ENCODE measurements at places on chromosomes 6 and 20. TPM values are rescaled to one million over a fixed set of nuclear protein-coding genes. Genes with fewer than 3 reads are reported as not detected.

- no peak for DNase-seq
Measured at GRCh38 chr6:157272866-157273755, 50.2 kb downstream of the TMEM242 start.

Gene UBD
- 0.80 TPM for total RNA-seq

GRCh38 chr6:51737580-51738360 lies 349.6 kb downstream of the PKHD1 start:
- no peak for DNase-seq

Gene SYCP2
- total RNA-seq, result 12.5 TPM

DNA sequence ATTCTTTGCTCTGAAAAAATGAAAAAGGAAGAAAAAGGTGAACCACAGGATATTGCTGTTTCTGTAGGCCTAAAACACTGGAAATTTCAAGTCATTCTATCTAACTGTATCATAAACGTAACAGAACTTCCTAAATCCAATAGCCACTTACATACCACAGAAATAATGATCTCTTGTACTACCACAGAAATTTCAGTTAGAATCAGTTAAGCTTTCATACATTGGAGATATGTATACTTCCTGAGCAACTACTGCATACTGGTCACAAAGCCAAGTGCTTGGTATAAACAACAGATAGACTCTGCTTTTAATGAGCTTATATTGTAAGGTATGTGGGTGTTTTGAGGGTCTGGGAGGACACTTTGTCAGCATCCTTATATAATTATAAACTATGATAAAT lies 38.6 kb downstream of the VTA1 start:
- DNase-seq, result no peak

Gene HAO1
- total RNA-seq, result not detected

GRCh38 chr6:80541886-80542285 lies 435.4 kb downstream of the BCKDHB start:
- DNase-seq, result no peak

Gene UST
- total RNA-seq, result 10.5 TPM

Gene SLC25A27
- 37.4 TPM for total RNA-seq

DNA sequence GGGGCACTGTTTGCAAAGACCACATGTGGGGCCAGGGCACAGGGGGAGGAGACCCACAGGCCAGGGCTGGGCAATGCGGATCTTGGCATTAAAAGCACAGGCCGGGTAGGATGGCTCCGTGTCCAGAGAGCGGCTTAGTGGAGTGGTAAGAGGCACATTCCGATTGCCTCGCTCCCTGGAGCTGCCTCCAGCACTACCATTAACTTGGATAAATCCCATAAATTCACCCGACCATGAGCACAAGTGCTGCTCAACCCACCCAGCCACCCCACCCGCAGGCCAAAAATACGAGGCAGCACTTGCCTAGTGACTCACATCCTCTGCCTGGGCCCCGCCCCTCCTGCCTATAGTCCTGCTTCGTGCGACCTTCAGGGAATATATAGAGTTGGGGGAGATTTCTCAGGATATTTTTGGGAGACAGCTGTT lies 67.5 kb upstream of the QKI start:
- DNase-seq, result no peak

DNA sequence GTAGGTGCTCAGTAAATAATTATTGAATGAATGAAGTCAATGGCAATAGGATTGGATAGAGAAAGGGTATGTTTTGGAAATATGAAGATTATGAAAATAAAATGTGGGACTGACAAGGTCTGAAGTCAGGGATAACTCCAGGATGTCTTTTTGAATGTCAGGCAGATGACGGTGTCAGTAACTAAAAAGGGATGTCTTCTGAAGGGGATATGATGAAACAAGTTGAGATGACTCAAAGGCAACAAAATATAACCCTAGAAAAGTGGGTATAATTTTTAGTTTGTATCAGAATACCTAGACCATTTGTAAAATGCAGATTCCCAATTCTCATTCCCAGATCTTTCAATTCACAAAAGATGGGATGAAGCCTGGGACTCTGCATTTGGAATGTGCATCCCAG lies 257.3 kb upstream of the SGK1 start:
- no peak for DNase-seq

Gene PXDC1
- total RNA-seq, result 86.2 TPM

Gene TBX18
- total RNA-seq, result 8.8 TPM

Gene KCNQ5
- 0.33 TPM for total RNA-seq

DNA sequence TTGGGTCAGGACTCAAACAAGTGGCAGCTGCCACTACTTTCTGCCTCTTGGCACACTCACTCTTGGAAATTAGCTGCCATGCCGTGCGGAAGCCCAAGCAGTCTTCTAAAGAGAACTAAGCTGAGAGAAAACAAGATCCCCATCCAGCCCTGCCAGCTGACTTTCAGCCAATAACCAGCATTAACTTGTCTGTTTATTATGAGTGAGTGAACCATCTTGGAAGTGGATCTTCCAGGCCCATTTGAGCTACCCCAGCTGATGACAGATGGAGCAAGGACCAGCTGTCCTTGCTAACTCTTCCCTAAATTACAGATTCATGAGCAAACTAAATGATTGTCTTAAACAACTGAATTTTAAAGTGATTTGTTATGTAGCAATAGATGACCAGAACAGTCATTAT lies 73.9 kb upstream of the RBM24 start:
- no peak for DNase-seq

DNA sequence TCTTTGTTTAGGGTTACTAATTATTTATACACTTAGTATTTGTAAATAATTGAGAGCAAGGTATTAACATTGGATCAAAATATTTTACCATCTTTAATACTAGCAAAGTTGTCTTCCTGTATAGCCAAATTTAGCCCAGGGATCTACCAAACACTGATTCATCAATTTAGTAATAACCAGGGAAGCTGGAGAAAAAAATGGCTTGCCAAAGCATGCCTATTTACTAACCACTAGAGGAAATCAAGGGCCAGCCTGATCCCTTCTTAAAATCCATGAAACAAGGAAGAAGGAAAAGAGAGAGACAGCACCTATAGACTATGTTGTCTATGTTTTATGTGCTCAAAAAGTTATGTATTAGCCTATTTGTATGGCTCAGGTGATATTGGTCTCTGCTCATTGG lies 450.3 kb upstream of the GJE1 start:
- DNase-seq, result no peak

Gene FAM83C
- total RNA-seq, result 0.15 TPM

- DNase-seq, result no peak
Measured at GRCh38 chr6:73514746-73515110, 6.1 kb downstream of the EEF1A1 start.

- no peak for DNase-seq
Measured at GRCh38 chr6:139448998-139449610, 74.7 kb upstream of the CITED2 start.

Measured in breast epithelium (tissue), 4 donors.